ENCODE measurements at places on chromosomes 11 and 22. TPM values are rescaled to one million over a fixed set of nuclear protein-coding genes. Genes with fewer than 3 reads are reported as not detected.

The DLG2 gene
- total RNA-seq = 6.4 TPM

DNA sequence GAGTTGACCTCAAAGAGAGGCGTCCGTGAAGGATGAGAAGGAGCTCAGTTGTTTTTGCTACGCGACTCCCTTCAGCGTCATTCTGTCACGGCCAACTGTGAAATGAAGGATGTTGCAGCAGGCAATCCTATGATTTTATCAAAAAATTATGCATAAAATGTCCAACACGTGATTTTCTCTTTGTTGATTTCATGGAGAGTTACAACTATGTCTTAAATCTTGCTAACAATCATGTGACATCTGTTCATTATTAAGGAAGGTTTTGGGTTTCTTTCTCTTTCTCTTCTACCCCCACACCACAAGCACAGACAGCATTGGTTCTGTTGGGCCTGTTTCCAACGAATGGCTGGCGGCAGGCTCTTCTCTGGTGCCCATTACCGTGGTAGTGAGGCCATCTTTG lies 3.7 kb downstream of the KRTAP5-4 start:
- no peaks in the 10 kb centered on the region for H3K4me1 ChIP-seq
- peaks cover 60% of the 10 kb centered on the region for H3K27me3 ChIP-seq
- DNase-seq = no peak
- no peak overlapping the region for H3K27ac ChIP-seq

The FAM180B gene
- not detected for total RNA-seq

The UPK3A gene
- total RNA-seq = 1.0 TPM

- H3K4me1 ChIP-seq = no peaks in the 10 kb centered on the region
- no peak overlapping the region for H3K27ac ChIP-seq
Measured at GRCh38 chr11:68812526-68812925, 29.2 kb downstream of the CPT1A start.

GRCh38 chr11:15339302-15339701 lies 224.6 kb downstream of the INSC start:
- H3K27me3 ChIP-seq = no peaks in the 10 kb centered on the region
- no peak overlapping the region for H3K4me3 ChIP-seq
- DNase-seq = no peak
- no peaks in the 10 kb centered on the region for H3K4me1 ChIP-seq
- H3K36me3 ChIP-seq = no peaks in the 10 kb centered on the region

DNA sequence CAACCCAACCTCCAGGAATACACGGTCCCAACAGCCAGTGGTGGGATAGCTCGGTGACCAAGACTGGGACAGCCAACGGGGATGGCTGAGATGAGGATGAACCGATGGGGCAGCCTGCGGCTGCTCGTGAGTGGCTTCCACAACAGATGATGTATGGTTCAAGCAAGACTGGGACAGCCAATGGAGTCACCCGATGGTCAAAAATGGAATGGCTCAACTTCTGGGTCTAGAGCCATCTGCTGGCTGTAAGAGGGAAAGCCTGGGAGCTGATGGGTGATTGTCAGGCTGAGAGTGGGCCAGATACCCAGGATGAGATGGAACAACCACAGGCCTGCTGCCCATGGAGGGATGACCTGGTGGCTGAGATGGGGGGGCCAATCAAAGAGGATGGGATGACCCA lies 35.5 kb downstream of the SYT7 start:
- H3K4me1 ChIP-seq = peaks cover 25% of the 10 kb centered on the region
- DNase-seq = no peak
- H3K4me3 ChIP-seq = no peak overlapping the region
- no peak overlapping the region for H3K27ac ChIP-seq

The PIWIL4 gene
- 0.26 TPM for total RNA-seq

The SIPA1 gene
- 65.6 TPM for total RNA-seq

DNA sequence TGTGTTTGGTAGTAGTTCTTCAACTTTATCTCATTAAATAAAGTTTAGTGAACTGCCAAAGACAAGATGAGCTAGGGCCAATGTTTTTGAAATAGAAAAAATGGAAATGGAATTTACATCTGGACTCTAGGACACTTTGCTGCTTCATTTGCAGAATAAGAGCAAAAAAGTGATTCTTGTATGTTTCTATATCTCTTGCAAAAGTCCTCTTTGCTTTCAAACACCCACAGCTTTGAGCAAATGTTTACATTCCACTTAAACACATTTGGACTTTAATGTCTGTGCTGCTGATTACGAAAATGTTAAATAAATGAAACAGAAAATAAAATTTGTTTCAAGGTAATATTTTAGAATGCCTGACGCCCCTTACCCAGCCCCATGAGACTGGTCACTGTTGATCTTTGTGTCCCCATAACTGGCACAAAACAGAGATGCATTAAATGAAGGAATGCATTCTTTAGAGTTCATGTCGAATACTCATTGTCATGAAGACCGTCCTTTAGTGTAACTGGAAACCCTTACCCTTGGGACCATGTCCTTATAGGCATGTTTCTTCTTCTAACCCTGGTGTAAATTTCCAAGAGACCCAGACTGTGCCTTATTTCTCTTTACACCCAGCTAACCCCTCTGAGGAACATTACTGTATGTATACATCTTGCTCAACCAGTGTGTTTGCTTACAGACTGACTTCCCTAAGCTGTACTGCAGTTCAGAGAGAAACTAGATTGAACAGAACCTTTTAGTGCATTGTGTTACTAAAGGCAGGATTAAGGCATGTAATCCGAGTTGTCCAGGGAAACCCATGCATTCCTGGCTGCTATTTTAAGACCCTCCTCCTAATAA lies 199.7 kb downstream of the NAV2 start:
- no peaks in the 10 kb centered on the region for H3K4me1 ChIP-seq
- no peak overlapping the region for H3K27ac ChIP-seq
- no peak for DNase-seq
- H3K27me3 ChIP-seq = no peaks in the 10 kb centered on the region
- H3K36me3 ChIP-seq = no peaks in the 10 kb centered on the region

The ADM2 gene
- 10.5 TPM for total RNA-seq

DNA sequence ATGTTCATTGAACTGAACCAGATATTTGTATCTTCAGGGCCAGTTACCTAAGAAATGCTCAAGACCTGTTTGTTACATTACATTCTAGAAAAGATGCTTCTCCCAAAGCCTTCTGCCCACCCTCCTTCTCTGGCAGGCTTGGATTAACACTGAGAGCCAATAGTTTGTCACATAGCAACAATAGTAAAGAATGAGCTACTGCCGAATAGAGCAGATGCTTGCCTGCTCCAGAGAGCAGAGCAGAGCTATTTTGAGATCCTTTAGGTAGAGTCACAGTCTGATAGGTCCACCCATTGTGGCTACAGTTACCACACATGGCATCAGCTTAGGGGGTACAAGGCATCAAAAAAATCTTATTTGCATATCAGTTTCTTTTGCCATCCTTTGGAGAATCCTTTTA lies 13.5 kb upstream of the EP300 start:
- H3K27ac ChIP-seq = no peak overlapping the region
- DNase-seq = no peak
- no peaks in the 10 kb centered on the region for H3K27me3 ChIP-seq
- H3K4me3 ChIP-seq = no peak overlapping the region
- no peaks in the 10 kb centered on the region for H3K4me1 ChIP-seq

The USP2 gene
- total RNA-seq = 2.7 TPM

The GRM5 gene
- not detected for total RNA-seq

- no peaks in the 10 kb centered on the region for H3K27me3 ChIP-seq
- H3K27ac ChIP-seq = peak overlapping the region; percentile 96
- H3K4me3 ChIP-seq = peak overlapping the region; percentile 39
- H3K36me3 ChIP-seq = 0 out of 2 replicates have a peak, but pooled peaks cover 2% of the 10 kb centered on the region
Measured at GRCh38 chr11:118912742-118913410, 12.8 kb downstream of the BCL9L start.

GRCh38 chr22:22547226-22547625 lies 11.8 kb downstream of the PRAME start:
- no peak overlapping the region for H3K4me3 ChIP-seq
- no peaks in the 10 kb centered on the region for H3K4me1 ChIP-seq
- peaks cover 40% of the 10 kb centered on the region for H3K27me3 ChIP-seq
- H3K27ac ChIP-seq = no peak overlapping the region
- H3K36me3 ChIP-seq = no peaks in the 10 kb centered on the region
- DNase-seq = no peak

DNA sequence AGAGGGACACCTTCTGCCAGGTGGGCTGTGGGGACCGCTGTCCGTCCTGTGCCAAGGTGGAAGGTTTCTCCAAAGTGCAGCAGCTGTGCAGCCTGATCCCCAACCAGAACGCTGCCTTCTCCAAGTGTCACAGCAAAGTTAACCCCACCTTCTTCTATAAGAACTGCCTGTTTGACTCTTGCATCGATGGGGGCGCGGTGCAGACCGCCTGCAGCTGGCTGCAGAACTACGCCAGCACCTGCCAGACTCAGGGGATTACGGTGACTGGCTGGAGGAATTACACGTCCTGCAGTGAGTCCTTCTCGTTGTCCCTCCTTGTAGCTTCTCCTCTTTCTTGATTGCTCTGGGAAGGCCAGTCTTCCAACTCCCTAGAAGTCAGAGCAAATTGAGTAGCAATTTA lies 44.8 kb downstream of the TECTA start:
- DNase-seq = no peak
- no peaks in the 10 kb centered on the region for H3K4me1 ChIP-seq
- no peak overlapping the region for H3K4me3 ChIP-seq
- no peaks in the 10 kb centered on the region for H3K36me3 ChIP-seq

DNA sequence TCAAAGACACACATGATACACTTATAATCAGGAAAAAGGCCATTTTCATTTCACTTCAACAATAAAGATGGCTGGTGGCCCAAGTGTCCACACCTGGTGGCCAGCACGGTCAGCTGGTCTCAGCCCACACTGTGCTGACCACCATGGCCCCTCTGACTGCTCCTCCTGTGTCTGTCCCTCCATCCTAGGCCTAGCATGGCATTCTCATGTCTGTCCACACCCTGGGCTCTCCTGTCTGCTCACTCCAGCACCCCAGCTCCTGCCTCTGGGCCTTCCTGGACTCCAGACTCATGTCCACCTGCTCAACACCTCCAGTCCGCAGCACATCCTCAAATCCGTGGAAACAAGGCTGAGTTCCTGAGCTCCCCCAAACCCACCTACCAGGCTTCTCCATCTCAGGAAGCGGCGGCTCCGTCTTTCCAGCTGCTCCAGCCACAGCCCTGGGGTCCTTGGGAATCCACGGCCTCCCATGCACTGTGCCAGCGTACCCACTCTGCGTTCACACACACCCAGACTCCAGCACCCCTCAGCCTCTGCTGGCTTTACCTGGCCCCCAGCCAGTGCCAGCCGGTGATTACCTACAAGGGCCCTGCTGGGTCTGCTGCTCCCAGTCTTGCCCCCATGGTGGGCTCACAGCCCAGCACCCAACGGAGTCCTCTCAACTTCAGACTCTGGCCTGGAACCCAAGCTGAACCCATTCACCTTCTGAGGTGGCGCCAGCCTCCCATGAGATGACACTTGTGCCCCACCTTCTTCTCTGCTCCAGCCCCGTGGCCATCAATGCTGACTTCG lies 13.9 kb downstream of the SIRT3 start:
- H3K27me3 ChIP-seq = no peaks in the 10 kb centered on the region
- DNase-seq = no peak
- H3K36me3 ChIP-seq = no peaks in the 10 kb centered on the region
- no peak overlapping the region for H3K4me3 ChIP-seq
- no peak overlapping the region for H3K27ac ChIP-seq

The MFRP gene
- total RNA-seq = not detected

DNA sequence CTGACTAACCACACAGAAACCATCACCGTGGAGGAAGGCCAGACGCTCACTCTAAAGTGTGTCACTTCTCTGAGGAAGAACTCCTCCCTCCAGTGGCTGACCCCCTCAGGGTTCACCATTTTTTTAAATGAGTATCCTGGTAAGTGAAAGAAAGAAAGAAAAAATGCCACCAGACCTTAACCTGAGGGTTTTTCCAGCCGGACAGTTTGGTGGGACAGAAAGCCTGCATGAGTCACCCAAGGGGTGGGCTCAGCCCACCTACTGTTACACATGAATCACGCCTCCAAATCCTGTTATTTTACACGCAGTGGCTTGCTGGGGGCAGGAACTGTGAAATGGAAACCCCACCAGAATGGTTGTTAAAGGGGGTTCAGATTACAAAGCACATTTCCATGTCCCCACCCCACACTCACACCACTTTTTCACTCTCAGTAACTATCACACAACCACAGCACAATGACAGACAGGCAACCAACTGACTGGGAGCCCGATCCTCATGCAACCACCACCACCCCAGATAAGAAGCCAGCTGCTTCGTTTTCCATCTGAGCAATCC lies 11.9 kb downstream of the CRTAM start:
- no peaks in the 10 kb centered on the region for H3K27me3 ChIP-seq
- H3K4me3 ChIP-seq = no peak overlapping the region

DNA sequence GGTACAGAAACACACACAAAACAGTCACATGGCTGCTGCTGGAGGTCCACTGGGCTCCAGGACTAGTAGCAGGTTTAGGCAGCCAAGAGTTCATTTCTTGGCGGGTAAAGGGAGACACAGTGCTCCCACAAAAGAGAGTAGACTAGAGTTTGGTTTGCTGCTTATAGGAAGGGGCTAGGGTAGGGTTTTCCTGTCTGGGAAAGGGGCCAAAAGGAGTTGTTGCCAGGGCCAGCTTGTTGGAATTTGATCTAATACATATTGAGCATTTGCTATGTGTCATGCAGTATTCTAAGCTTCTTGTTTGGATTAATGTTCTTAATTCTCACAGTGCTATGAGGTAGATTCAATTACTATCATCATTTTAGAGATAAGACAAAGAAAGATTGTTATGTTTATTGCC lies 195.1 kb upstream of the PLET1 start:
- no peaks in the 10 kb centered on the region for H3K27me3 ChIP-seq
- H3K27ac ChIP-seq = no peak overlapping the region
- no peak overlapping the region for H3K4me3 ChIP-seq

DNA sequence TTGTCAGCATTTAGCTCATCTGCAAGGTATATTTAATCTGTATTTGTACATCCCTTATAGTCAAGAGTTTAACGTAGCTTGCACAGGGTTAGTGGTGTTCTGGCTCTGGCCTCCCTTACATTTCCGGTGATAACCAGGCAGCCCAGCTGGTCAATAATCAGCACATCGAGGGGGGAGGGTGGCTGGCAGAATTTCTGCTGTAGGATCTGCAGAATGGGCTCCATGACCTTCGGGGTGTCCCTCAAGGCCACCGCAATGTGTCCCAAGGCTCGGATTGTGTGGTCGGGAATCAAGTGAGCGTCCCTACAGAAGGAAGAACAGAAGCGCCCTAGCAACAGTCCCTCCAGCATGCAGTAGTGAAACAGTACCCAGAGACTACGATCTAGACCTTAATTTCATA lies 25.1 kb downstream of the SERPIND1 start:
- H3K4me3 ChIP-seq = no peak overlapping the region
- no peak for DNase-seq

GRCh38 chr11:70671083-70671482 lies 272.8 kb downstream of the CTTN start:
- no peaks in the 10 kb centered on the region for H3K4me1 ChIP-seq
- no peak for DNase-seq
- H3K27me3 ChIP-seq = no peaks in the 10 kb centered on the region
- H3K4me3 ChIP-seq = no peak overlapping the region
- H3K36me3 ChIP-seq = no peaks in the 10 kb centered on the region

GRCh38 chr11:75140269-75141138 lies 10.4 kb upstream of the SLCO2B1 start:
- peak; percentile 55 for DNase-seq
- peaks cover 43% of the 10 kb centered on the region for H3K27me3 ChIP-seq
- no peak overlapping the region for H3K4me3 ChIP-seq
- no peaks in the 10 kb centered on the region for H3K4me1 ChIP-seq
- H3K27ac ChIP-seq = no peak overlapping the region
- H3K36me3 ChIP-seq = no peaks in the 10 kb centered on the region

GRCh38 chr11:120978701-120979100 lies 45.2 kb upstream of the TBCEL start:
- no peak overlapping the region for H3K27ac ChIP-seq
- no peaks in the 10 kb centered on the region for H3K36me3 ChIP-seq
- H3K27me3 ChIP-seq = peaks cover 98% of the 10 kb centered on the region
- DNase-seq = no peak
- H3K4me1 ChIP-seq = no peaks in the 10 kb centered on the region
- H3K4me3 ChIP-seq = no peak overlapping the region

Measured in PC-9 (cell line).